ENCODE measurements at places on chromosomes 7 and 10.

- DNase-seq: no peak
These were observed 151.5 kb downstream of the RNF216 start for GRCh38 chr7:5629941-5630340.

DNA sequence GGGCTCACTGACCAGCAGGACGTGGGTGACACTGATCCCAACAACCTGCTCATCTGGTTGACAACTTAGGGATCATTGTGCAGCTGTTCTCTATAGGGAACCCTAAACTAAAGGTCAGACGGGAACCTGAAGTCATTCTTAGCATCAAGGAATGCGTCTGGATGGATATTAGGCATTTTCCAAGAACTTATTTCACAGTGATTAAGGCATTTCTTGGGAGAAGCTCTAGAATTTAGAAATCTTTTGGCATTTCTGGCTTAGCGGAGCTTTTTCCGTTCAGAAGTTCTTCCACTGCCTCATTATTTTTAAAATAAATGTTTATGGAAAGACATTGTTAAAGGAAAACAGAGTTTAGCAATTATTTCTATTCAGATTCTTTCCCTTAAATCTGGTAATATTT lies 303.3 kb upstream of the IGFBP3 start:
- no peak for DNase-seq

DNA sequence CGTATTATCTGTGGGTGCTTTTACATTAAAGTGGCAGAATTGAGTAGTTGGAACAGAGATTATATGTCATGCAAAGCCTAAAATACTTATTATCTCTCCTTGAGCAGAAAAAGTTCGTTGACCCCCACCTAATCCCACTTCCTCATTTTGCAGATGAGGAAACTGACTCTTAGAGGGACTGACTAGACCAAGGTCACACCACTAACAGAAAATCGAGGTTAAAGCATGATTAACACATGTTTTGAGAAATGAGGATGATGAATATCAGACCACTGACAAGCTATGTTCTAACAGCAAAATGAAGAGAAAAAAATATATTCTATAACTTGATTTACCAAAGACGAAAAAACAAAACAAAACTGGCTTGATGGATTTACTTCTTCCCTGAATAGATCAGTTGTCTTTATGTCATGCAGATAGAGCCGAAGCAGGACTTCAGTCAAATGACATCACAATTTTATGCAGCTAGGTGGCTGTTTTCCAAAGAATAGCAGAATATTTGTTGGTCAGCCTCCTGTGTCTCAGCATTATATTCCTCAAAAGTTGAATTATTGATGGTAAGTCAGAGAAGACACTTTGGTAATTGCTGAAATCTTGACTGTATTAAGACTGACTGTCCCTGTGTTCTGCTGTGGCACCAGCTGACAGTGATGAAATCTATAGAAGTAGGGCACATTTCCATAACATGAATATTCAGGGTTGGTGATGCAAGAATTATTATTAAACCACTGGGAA lies 24.2 kb upstream of the SMIM30 start:
- no peak for DNase-seq

GRCh38 chr7:150799741-150800580 lies at the start of gene TMEM176B:
TMEM176B (minus strand) TSS chr7:150800364; CDS start chr7:150796569, 3,795 bp downstream.
- peak; percentile 55 for DNase-seq

GRCh38 chr7:93245525-93246432 lies 13.6 kb downstream of the VPS50 start:
- no peak for DNase-seq

DNA sequence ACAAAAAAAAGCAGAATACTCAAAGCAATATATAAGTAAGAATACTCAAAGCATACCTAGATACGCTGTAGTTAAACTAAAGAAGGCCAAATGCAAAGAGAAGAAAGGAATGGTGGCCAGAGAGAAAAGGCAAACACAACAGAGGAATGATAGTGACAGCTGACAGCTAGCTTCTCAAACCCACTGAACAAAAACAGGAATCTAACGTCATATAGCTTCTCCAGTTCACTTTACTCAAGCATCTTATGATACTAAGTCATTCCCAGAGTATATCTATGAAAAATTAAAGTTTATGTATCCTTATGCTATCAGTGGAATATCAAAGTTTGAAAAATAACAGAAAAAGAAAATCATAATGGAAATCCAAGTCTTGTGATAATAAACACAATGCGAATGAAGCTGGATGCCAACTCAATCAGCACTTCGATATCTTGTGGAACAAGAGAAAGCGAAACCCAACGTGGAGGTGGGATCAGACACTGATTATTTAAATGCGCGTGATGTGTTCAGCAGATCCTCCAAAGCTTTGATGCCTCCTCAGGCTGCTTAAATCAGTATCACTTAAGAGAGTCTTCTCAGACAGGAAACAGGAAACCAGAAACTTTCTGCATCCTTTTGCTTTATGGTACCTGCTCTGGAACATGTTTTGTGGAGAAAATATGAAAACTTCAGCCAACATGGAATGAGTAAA lies 102.8 kb downstream of the PIP4K2A start:
- DNase-seq: no peak

GRCh38 chr7:20085086-20085485 lies 132.1 kb downstream of the MACC1 start:
- no peak for DNase-seq

DNA sequence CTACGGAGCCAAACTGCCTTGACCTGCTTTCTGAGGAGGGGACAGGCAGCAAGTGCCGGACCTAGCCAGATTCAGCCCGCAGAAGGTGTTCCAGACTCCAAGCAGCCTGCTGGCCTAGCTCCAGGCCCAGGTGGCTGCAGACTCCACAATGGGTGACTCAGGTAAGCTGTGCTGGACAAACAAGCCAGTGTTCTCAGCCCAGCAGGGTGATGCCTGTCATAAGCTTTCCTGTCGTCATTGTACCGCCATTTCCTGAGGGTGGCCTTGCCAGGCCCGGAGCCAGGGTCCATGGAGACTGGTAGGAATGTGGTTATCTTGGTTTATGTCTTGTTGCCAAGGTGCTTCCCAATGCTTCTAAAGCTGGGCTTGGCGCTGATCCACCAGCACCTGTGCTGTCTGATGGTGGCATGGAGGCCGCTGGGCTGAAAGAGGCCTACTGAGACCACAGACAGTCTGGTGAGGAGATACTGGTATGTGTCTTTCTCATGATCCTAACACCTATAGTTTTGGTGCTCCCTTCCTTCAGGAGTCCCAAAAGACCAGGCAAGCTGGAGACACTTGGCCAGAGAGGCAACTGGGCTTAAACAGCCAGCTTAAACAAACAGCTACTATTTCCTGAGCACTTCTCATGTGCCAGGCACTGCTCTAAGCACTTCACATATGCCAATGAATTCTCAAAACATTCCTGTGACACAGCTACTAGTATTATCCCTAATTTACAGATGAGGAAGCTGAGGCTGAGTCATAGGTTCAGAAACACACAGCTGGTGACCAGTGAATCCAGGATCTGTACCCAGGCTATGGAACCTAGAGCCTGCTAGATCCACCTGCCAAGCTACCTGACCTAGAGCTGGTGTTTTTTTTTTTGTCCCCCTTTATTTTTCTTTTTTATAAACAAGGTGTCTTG lies 42.0 kb downstream of the ZC3HC1 start:
- DNase-seq: no peak

GRCh38 chr10:29749150-29749549 lies 114.4 kb upstream of the SVIL start:
- no peak for DNase-seq
